CD4-positive, alpha-beta T cell treated with Interleukin-21 for 1 hour (primary cell): ENCODE measurements at places on chromosomes 11 and 22.

- DNase-seq = no peak
These were observed 13.6 kb upstream of the TRIM29 start for GRCh38 chr11:120151536-120151935.

- no peak for DNase-seq
These were observed 363.5 kb downstream of the BUD13 start for GRCh38 chr11:116409238-116409637.

DNA sequence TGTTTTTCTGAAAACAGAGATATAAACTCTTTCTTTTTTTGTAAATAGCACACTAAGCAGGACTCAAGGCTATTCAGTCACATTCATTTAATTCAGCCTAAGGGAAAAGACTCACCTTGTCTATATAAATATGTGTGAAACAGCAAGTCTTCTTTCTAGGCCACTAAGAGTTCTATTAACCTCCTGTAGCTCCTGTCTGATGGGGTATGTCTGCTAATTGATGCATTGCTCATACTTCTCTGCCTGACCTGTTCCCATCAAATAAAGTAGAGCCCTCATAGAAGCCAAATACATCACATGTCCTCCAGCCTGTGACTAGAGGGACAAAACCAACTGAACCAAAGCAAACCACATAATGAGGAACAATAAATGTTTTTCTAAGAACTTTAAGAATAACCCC lies 68.2 kb downstream of the MSANTD4 start:
- DNase-seq = no peak

- DNase-seq = no peak
These were observed 20.8 kb downstream of the CHRDL2 start for GRCh38 chr11:74710281-74710938.

GRCh38 chr11:76799066-76799804 lies 16.1 kb downstream of the TSKU start:
- DNase-seq = peak; percentile 75

DNA sequence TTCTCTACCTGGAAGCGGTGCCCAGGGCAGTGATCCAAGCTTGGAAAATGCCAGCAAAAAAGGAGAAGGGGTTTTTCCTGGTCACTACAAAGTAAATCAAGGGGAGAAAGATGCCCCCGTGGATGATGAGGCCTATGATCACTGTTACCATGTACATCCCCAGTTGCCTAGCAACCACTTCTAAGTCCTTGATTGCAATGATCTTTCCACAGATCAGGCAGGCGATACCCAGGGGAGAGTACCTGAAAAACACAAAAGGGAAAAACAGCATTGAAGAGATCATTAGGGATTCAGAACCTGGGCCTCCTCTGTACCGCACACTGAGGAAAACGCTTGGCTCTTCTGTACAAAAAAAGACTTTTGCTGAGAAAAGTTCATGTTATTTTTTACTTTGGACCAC lies 127.1 kb downstream of the SLC1A2 start:
- no peak for DNase-seq

DNA sequence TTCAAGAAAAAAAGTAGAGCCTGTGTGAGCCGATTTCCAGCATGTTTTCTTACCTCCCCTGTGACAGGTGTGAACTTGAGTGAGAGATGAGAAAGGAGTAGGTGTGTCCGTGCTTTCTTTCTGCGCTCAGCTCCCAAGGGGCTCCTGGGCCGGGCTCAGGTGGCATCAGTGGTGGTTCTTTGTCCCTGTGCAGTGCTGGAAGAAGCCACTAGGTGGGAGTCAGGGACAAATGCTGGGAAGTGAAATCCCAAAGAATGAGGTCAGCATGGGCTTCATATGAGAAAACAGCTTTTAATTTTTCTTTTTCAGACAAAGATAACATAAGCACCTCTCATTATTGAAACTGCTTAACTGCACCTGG lies 57.8 kb downstream of the PPFIBP2 start:
- peak; percentile 5 for DNase-seq

DNA sequence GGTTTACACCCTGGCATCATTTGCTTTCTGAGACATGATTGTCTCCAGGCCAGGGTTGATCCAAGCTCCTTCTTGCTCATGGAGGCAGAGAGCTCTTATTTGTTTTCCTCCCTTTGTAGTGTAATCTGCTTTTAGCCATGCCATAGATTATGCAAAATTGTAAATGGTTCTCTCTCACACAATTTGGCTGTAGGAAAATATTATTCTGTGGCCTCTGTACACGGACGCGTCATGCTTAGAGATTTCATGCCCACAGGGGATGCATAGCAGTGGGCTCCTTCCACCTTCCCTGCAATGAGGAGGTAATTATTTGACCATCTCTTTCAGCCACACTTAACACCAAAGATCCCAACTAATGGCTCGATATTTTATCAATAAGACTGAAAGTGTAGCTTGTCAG lies 37.7 kb upstream of the GNAZ start:
- DNase-seq = no peak

- DNase-seq = peak; percentile 10
These were observed 10.2 kb upstream of the STK33 start for GRCh38 chr11:8604078-8604723.

GRCh38 chr11:12122083-12122482 lies 11.7 kb downstream of the MICAL2 start:
- no peak for DNase-seq

GRCh38 chr22:39215426-39216142 lies 29.2 kb downstream of the PDGFB start:
- peak; percentile 46 for DNase-seq

GRCh38 chr22:39292031-39292462 lies 27.4 kb downstream of the RPL3 start:
- DNase-seq = no peak

- no peak for DNase-seq
These were observed 2.9 kb upstream of the TTC36 start for GRCh38 chr11:118524356-118524755.

DNA sequence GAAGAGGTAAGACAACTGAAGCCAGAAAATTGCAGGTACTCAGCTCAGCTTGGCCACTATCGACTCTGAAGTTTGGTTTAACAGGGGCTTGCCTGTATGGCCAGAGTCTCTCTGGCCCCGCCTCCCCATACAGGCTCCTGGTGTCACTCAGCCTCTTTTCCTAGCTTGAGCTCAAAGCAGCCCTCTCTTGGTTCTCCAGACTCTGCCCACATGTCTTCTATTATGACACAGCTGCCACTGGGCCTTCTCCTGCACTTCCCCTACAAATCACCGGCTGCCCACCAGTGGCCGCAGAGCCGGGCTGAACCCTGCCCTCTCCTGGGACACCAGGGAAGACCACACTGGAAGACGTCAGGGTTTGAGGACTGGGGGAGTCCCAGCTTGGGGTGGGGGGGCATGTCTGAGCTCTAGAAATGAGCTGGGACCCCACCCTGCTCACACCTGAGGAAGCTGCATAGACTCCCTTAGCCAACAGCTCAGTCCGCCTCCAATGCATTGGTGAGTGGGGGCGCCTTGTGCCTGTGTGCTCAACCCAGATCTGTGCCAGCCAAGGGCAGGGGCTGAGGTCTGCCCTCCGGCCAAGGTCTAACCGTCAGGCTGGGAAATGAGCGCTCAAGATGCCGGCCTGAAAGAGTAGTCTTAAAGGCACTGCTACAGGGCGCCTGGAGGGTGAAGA lies 94.4 kb upstream of the LMO1 start:
- DNase-seq = no peak

DNA sequence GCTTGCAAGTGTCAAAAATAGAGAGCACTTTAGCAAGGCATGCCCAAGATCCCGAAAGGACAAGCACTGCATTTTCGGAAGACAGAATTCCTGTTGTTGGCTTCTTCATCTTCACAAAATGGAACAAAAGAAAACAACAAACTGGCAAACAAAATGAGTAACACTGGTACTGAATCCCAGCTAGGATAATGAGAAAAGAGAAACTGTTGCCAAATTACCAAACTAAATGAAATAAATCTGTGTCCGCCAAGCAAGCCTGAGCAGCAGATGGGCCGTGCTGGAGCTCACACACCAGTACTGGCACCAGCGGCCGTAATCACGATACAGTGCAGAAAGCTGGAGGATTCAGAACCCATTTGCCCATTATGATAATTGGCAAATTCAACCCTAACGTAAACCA lies 30.6 kb downstream of the TUB start:
- DNase-seq = no peak

DNA sequence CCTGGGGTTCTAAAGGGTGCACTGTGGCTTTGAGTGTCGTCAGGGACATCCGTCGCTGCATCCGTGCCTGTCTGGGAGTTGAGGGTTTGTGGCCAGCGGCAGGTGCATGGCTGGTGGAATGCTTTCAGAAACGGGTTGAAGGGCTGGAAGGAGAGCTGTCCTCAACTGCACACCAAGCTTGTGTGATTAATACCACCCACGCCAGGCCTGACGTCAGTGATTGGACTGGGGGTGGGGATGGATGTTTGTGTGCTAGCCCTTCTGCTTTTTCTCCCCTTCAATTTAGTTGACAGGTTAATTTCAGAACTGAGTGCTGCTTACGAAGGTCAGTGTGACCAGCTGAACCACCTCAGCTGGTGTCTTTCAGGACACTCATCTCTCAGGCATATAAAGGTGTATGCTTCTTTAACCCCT lies 3.2 kb upstream of the GAB2 start:
- DNase-seq = peak; percentile 17

- DNase-seq = no peak
These were observed 2.0 kb upstream of the FXYD6 start for GRCh38 chr11:117878314-117878938.

GRCh38 chr11:61357233-61357893 lies 4.3 kb downstream of the CYB561A3 start:
- DNase-seq = peak; percentile 14

DNA sequence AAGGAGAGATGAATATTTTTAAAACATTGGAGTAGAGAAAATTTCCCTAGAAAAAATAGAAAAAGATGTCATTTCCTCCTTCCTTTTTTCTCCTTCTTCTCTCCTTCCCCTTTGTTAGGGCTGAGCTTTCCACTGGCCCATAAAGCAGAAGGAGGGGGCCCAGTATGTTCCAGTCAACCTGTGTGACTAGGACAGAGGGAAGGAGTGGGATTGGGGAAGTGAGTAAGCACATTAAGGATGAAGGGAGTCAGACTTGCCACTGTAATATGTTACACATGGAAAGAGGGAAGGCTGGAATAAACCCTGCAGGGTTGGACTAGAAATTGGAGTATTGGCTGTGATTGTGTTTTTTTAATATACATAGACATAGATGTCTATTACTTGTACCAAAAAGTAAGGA lies 20.1 kb upstream of the SPINDOC start:
- no peak for DNase-seq

DNA sequence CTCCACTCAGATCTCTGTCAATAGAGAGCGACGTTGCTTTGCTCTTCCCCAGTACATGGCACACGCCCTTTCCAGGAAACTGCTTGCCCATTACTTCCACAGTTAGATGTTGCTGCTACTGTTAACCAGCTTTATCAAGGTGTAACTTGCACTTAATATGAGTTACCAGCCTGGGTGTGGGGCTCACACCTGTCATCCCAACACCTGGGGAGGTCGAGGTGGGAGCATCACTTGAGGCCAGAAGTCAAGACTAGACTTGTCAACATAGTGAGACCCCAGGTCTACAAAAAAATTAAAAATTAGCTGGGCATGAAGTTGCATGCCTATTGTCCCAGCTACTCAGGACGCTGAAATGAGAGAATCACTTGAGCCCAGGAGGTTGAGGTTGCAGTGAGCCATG lies 177.1 kb upstream of the B3GAT1 start:
- no peak for DNase-seq

DNA sequence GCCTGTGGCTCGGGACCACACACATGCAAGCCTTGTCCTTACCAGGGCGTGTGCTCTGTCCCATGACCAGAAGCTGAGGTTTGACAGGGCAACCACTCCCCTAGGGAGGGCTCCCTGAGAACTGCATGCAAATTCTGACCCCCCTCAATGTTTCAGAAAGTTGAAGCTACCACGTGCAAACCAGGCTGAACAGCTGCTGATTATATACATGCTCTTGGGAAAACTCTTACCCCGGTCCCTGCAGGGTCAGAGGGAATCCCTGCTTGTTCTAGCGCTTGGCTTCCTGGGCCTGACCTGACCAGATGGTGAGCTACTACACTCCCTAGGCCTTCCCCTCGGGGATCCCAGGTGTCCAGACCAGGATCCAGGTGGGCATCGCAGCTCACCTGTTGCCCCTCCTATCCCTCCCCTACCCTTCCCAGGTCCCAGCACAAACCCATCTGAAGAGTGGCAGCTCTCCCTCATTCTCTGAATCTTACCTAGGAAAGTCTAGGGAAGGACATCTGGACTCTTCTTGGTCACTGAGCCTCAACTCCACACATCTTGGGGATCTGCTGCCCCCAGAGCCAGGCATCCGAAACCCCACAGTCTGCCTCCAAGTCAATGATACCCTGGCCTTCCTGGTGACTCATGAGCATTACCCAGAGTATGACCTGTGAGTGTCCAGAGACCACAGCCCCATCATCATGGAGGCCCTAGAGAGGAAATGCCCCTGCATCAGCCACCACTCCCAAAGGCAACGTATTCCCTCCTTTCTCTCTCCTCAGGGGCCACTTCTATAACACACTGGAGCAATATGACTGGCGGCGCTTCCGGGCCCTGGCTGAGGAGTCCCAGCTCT lies 61.5 kb downstream of the BTG4 start:
- DNase-seq = no peak

GRCh38 chr11:127027789-127028188 lies 27.2 kb upstream of the KIRREL3 start:
- DNase-seq = no peak
